Left hindlimb (tissue), 1 donor: ENCODE measurements at places on chromosomes 5 and 9.

GRCh38 chr5:136094913-136095641 is 37.6 kb upstream of the SMAD5 start:
- no peak for DNase-seq

DNA sequence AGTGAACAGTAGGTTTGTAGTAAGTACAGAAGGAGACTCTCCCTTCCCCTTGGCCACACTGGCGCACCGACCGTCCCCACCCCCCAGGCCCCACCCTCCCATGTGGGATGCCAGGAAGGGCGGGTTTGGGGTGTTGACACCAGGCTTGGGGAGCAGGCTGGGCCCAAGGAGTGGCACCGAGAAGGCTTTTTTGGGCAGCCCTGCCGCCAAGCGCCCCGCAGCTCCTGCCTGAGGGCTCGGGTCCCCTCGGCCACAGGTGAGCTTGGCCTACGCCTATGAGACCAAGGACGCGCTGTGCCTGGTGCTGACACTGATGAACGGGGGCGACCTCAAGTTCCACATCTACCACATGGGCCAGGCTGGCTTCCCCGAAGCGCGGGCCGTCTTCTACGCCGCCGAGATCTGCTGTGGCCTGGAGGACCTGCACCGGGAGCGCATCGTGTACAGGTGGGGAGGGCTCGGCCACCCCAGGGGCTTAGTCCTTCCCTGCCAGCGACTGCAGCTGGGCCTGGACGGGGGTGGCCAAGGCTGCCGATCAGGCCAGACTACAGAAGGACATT is 7.3 kb downstream of the GRK6 start:
- DNase-seq = no peak

GRCh38 chr5:80764786-80765185 is 110.0 kb upstream of the DHFR start:
- no peak for DNase-seq

DNA sequence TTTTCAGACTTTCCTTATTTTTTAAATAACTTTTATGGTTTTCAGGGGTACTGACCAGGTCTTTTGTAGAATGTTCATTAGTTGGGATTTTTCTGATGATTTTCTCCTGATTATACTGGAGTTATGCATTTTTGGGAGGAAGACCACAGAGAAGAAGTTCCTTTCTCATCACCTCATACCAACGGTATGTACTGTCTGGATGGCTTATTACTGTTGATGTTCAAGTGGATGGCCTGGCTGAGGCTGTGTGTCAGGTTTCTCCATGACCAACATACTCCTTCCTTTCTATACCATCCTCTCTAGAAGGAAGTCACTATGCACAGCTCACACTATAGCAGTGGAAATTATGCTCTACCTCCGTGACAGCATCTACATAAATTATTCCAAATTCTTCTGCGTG is 71.1 kb upstream of the NR3C1 start:
- DNase-seq = no peak

- DNase-seq = no peak
Observed at GRCh38 chr5:15238006-15238405, 262.0 kb upstream of the FBXL7 start.

DNA sequence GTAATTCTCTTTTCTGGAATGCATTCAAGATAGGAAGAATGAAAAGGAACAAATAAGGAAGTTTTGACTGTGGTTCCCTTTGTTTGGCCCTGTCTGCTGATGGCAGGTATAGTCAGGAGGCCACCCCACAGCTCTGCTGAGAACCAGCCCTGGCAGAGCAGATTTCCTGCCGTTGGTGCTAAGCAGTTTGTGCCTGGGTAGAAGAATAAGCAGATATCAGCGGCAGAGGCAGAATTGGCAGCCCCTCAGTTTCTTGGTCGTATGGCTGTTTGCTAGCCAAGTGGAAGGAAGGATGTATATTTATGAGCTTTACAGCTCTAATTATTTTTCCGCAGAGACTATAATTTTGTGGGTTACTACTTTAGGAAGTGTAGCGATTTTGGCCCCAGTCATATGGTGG is 310.2 kb upstream of the RFX3 start:
- DNase-seq = no peak

- DNase-seq = peak; percentile 28
Observed at GRCh38 chr5:39283231-39283818, 64.0 kb upstream of the FYB1 start.

DNA sequence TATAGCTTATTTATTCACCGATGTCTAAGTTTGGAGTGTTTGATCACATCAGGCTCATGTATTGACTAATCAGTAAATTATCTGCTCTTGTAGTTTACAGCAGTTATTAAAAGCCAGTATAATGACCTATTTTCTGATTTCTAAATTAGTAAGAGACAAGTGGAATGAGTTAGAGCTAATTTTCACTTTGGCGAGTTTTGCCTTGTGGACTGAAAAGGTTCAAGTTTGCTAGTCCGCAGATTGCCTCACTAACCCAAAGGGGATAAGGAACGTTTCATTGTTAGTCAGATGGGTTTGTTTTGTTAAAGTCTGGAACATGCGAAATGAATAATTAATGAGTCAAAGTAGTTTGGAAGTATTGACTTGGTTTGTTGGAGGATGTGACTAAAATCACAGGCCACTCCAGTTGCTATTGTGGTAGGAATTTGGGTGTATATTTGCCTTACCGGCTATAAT is 40.1 kb downstream of the SMARCA2 start:
- no peak for DNase-seq

DNA sequence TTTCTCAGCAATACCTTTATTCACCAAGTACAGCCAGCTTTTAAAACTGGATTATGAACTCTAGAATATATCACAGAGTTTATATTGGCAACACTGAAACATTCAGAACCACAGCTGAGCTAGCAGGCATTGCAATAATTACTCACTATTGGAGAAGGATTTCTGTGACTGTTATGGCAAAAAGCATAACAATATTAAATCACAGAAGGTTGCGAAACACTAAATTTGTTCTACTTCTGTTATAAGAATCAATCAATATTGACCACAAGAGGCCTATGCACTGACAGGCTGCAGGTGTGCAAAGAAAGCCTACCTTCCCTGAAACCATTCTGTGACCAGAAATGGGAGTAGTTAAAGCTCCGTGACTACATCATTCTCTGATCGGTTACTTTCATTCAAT is 59.2 kb downstream of the AP3B1 start:
- DNase-seq = no peak

DNA sequence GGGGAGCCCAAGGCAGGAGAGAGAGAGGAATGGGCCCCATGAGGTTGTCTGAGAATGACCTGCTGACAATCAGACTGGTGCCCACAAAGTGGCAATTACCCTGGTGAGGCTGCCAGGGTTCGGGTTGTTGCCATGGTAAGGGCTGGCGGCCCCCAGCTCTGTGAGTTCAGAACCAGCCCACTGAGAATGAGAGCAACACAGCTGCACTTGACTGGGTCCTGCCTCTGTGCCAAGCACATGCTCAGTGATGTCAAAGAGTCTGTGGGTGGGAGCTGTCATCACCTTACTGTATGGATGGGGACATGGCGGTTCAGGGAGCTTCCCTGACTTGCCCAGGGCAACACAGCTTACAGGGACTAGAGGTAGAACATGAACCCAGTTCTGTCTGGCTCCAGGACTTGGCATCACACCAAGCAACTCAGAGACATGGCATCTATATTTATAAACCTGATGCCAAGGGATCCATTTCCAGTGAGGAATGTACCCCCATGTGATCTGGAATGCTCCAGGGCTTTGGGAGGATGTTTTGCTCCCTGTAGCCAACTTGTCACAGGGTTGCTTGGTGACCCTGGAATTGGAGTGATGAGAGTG is 38.2 kb upstream of the TEX48 start:
- DNase-seq = no peak

DNA sequence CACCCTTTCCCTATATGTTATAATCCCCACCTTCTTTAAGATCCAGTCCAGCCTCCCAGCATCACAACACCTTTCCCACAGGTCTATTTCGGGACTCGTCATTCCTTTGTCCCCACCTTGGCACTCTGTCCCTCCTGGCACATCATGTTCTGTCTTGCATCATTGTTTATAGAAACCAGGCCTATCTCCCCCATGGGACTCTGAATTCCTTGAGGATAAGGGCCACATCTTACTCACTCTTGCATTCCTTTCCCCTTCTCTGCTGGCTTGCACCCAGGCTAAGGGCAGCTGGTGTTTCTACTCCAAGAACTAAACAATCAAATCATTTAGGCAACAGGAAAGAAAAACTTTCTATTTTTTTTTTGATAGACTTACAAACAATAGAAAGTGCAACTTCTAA is 205.7 kb downstream of the AGTPBP1 start:
- DNase-seq = no peak
